ENCODE measurements at places on chromosomes 11 and 22.

GRCh38 chr22:44398856-44399837 lies 86.4 kb upstream of the SHISAL1 start:
- DNase-seq = peak; percentile 0

DNA sequence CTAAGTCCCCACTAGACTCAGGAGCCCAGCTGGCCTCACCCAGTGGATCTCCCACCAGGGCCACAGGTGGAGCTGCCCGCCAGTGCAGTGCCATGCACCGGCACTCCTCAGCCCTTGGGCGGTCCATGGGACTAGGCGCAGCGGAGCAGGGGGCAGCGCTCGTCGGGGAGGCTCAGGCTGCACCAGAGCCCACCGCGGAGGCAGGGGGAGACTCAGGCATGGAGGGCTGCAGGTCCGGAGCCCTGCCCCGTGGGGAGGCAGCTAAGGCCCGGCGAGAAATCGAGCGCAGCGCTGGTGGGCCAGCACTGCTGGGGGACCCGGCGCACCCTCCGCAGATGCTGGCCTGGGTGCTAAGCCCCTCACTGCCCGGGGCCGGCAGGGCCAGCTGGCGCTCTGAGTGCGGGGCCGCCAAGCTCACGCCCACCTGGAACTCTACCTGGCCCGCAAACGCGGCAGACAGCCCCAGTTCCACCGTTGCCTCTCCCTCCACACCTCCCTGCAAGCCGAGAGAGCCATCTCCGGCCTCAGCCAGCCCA lies 1275.2 kb upstream of the CNTN5 start:
- DNase-seq = no peak

DNA sequence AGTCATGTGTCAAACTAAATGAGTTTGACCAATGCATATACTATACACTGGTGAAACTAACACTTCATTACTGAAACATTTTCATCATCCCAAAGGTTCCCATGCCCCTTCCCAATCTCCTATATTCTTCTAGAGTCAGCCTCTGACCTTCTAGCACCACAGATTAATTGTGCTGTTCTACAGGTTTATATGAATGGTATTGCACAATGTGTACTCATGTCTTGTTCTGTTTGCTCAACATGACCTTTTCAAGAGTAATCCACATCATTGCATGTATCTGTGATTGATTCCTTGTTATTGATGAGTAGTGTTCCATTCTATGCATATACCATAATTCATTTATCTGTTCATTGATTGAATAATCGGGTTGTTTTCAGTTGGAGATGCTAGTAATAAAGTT lies 7.5 kb upstream of the OR8G1 start:
- DNase-seq = no peak

- no peak for DNase-seq
These were observed 74.1 kb downstream of the COMMD9 start for GRCh38 chr11:36214976-36215692.

- DNase-seq = no peak
These were observed 1.6 kb downstream of the KIAA0930 start for GRCh38 chr22:45238957-45239680.

GRCh38 chr11:63791495-63792167 lies 21.6 kb upstream of the SPINDOC start:
- no peak for DNase-seq

- peak; percentile 12 for DNase-seq
These were observed 3.9 kb downstream of the CREB3L1 start for GRCh38 chr11:46281371-46281831.
